ENCODE measurements at places on chromosomes 13 and 19.

- DNase-seq: peak; percentile 6
Observed at GRCh38 chr13:48859272-48860105, 116.2 kb upstream of the FNDC3A start.

GRCh38 chr13:35747594-35747993 lies 271.1 kb upstream of the MAB21L1 start:
- no peak for DNase-seq

DNA sequence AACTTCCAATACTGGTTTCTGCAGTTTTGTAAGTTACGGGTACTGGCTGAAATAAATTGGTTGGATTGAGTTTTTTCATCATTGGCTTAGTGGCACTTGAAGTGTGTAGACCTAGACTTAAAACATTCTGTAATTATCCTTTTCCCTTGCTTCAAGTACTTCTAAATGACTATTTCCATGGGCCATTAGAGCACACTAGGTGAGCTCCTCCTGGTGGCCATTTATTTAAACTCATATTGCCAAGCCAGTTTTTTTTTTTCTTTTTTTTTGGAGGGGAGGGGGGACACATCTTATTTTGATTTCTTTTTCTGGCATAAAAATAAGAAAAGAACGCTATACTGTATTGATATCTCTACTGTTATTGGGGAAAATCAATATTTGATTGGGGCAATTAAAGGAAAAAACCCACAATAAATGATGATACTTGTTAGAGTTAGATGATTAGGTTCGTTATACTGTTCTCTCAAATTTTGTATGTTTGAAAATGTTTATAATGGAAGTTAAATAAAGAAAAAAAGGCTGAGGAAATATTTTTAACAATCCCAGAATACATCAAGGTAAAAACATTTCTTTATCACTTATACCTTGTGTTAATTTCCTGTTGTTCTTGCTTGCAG lies 82.9 kb downstream of the PDS5B start:
- peak; percentile 78 for DNase-seq

- no peak for DNase-seq
Observed at GRCh38 chr19:4177146-4177545, 5.2 kb downstream of the SIRT6 start.

GRCh38 chr13:66353664-66354063 lies 876.5 kb downstream of the PCDH9 start:
- DNase-seq: no peak

GRCh38 chr13:79722885-79723445 lies 242.0 kb downstream of the NDFIP2 start:
- DNase-seq: no peak

DNA sequence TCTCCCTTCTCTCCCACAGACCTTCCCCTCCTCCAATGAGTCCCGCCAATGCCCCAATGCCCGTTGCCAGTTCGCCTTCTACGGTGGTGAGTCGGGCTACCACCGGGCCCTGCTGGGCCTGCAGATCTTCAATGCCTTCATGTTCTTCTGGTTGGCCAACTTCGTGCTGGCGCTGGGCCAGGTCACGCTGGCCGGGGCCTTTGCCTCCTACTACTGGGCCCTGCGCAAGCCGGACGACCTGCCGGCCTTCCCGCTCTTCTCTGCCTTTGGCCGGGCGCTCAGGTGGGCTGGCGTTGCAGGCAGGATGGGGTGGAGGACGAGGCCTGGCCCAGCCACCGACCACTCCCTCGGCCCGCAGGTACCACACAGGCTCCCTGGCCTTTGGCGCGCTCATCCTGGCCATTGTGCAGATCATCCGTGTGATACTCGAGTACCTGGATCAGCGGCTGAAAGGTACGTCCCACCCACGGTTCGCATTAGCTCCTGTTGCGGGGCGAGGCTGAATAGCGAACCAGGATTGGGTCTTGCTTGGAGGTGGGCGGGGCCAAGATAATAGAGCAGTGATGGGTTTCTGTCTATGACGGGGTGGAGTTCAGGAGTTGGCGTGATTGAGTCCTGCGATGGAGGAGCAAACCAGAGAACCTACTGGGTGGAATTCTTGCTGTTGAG lies 11.1 kb downstream of the SLC44A2 start:
- DNase-seq: no peak
